ENCODE measurements at places on chromosomes 2 and 18. TPM values are rescaled to one million over a fixed set of nuclear protein-coding genes. Genes with fewer than 3 reads are reported as not detected.

Gene CABYR
- not detected for total RNA-seq

Gene DSEL
- 24.6 TPM for total RNA-seq

Gene SEPTIN10
- total RNA-seq, result 64.8 TPM

Gene SLC14A1
- not detected for total RNA-seq

Gene RMND5A
- total RNA-seq, result 104 TPM

DNA sequence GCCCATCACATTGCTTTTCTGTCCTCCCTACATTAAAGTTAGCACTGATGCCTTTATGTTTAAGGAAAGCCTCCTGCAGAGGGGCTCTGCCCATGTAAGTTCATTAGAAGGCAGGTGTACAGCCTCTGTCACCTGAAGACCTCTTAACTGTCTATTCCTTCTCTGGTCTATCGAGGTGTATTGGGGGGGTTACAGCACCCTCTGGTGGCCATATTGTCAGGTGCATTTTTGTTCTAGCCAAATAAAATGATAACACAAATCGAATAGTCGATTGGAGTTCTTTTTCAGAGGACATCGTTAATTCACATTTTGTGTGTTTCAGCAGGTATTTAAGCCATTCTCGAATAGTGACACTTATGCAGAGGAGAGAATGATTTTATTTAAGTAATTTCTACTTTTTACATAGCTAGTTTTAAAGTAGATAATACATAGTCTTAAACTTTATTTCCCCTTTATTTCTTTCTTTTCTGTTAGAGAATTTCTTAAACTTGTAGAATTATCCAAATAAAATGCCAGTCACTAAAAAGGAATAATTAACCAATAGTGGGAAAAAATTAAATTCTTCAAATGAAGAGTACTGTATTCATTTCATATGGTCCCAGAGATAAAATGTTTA, 136.8 kb downstream of the NEDD4L start:
- H3K4me1 ChIP-seq, result no peaks in the 10 kb centered on the region
- peak; percentile 69 for DNase-seq
- H3K27me3 ChIP-seq, result no peaks in the 10 kb centered on the region
- no peak overlapping the region for H3K4me3 ChIP-seq
- H3K27ac ChIP-seq, result no peak overlapping the region

DNA sequence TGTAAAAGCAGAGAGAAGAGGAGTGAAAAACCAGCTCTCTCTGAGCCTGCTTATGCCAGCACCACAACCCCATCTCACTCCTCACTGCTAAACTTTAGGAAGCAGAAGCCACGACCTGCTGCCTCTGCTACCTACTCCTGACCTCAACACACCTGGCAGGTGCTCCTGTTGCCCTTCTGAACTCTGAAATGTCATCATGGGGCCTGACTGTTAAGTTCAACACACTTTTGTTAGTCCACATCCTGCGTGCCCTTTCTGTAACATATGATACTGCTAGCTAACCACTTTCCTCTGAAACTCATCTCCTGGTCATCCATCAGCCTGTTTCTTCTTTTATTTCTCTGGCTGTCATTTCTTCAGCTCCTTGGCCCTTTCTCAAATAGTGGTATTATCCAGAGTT, 118.1 kb downstream of the EPB41L3 start:
- DNase-seq, result no peak
- no peak overlapping the region for H3K27ac ChIP-seq
- no peaks in the 10 kb centered on the region for H3K27me3 ChIP-seq
- no peaks in the 10 kb centered on the region for H3K4me1 ChIP-seq
- H3K36me3 ChIP-seq, result no peaks in the 10 kb centered on the region

DNA sequence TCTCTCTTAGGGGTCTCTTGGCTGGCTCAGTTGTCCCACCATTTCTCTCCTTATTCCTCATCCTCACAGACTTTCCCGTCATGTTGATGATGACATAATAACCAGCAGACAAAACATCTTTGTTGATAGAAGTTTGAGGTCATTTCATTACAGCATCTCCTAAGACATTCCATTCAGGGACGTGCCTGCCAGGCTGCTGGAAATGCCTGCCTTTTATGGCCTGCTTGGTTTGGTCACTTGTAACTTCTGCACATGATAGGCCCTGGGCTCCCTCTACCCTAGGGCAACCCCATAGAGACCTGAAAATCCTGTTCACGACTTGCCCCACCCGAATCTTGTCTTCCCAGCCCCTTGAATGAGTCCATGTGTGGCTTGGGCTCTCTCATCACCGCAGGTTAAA, 81.7 kb downstream of the SDC1 start:
- DNase-seq, result no peak
- no peaks in the 10 kb centered on the region for H3K27me3 ChIP-seq

GRCh38 chr2:79717364-79718007, 204.6 kb downstream of the CTNNA2 start:
- DNase-seq, result peak; percentile 66
- peaks cover 30% of the 10 kb centered on the region for H3K4me1 ChIP-seq
- no peak overlapping the region for H3K4me3 ChIP-seq
- H3K27me3 ChIP-seq, result no peaks in the 10 kb centered on the region

- no peak overlapping the region for H3K27ac ChIP-seq
- no peaks in the 10 kb centered on the region for H3K36me3 ChIP-seq
These were observed 44.1 kb downstream of the EVA1A start for GRCh38 chr2:75516378-75517360.

- no peaks in the 10 kb centered on the region for H3K36me3 ChIP-seq
- H3K27me3 ChIP-seq, result no peaks in the 10 kb centered on the region
- H3K4me1 ChIP-seq, result peaks cover under 1% of the 10 kb centered on the region
These were observed 72.1 kb upstream of the MYL1 start for GRCh38 chr2:210387074-210387473.

DNA sequence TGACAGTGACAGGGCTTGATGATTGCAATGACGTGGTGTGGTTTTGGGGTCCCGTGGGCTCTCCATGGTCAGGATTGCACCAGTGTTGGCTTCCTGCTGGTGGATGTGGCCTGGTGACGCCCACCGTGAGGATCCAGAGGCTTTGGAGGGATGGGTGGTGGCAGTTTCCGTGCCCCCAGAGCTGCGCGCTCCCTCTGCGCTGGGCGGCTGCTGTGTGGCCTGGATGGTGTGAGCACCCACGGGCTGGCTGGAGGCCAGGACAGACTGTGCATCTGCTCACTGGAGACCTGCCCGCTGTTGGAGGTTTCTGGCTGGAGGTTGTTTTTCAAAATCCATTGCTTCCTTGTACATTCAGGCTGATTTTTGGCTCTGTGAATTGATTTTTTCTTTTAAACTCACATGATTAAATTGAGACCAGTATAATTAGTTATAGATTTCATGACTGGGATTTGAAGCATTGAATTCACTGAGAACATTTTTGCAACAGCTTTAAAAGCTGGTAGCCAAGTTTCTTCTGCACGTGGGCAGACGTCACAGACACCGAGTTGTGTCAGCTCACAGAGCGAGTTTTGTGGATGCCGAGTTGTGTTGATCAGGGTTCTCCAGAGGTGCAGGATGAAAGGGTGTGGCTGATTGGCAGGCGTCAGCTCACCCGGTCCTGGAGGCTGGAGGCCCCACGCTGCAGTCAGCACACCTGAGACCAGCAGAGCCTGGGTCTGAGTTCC, 72.7 kb downstream of the KCNG2 start:
- H3K27ac ChIP-seq, result no peak overlapping the region
- peak; percentile 31 for DNase-seq
- no peaks in the 10 kb centered on the region for H3K27me3 ChIP-seq
- H3K4me3 ChIP-seq, result no peak overlapping the region
- H3K4me1 ChIP-seq, result no peaks in the 10 kb centered on the region

DNA sequence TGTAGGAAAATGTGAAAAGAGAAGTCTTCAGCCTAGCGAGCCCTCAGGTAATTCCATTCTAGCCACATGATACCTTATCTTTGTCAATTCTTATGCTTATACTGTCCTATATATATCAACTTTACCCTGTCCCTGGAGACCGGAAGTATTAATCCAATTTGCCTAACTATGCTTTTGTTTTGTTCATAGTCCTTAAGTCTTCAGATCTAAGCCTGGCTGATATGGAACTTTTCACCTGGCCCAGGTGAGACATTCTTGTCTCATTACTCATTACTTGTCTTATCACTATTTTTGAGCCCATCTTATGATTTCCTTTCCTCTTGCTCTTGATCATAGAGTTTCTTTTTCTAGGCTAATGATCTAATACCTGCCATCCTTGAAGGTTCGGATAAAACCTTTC, 194.1 kb upstream of the FANCL start:
- no peak overlapping the region for H3K4me3 ChIP-seq
- no peaks in the 10 kb centered on the region for H3K4me1 ChIP-seq
- H3K27me3 ChIP-seq, result no peaks in the 10 kb centered on the region
- no peaks in the 10 kb centered on the region for H3K36me3 ChIP-seq
- H3K27ac ChIP-seq, result no peak overlapping the region

DNA sequence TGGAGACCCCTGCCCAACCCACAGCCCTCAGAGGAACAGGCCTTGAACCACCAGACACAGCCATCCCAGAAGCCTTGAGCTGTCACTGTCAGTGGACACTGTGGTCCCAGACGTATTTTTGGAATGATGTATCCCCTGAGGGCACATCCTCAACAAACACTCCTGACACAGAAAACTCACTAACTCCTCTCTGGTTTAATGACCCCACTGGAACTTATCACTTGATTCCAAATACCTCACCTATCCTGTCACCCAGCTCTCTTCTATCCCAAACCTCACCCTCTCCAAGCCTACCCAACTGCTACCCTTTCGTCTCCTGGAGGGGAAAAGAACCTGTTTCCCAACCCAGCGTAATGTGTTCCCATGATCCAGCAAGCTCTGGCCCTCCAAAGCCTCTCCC, 111.6 kb downstream of the MREG start:
- no peak for DNase-seq
- H3K27ac ChIP-seq, result no peak overlapping the region
- no peaks in the 10 kb centered on the region for H3K36me3 ChIP-seq
- H3K4me1 ChIP-seq, result no peaks in the 10 kb centered on the region

DNA sequence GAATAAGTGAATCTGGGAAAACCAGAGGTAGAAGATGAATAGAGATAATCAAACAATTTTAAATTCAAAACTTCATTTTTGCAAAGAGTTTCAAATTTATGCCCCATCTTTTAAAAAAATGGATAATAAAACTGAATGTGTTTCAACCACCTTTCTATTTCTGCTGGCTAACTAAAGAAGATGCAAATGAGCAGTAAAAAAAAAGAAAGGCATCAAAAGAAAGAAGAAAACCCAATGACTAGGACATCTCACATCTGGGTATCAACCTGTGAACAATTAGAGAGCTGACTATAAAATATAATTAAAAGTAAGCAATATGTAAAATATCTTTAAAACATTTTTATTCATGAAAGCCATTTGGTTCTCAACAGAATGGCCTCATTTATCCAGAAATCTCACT, 2.5 kb downstream of the PGAP1 start:
- H3K27me3 ChIP-seq, result no peaks in the 10 kb centered on the region
- no peak overlapping the region for H3K27ac ChIP-seq
- no peaks in the 10 kb centered on the region for H3K36me3 ChIP-seq

DNA sequence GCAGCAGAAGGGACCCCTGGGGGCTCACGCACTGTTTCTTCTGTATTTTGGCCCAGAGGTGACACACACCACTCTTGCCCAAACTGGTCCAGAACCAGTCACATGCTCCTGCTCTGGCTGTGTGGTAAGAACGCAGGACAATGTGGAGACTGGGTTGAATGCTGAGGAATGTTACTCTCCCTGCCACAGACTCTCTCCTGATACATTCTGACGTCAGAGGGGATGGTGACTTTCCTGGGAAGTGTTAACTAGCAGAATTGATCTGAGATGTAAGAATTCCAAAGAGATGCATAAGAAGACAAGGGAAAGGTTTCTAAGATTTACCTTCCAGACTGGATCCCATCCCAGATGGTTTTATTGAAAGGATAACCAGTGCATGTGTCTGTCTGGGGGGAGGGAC, 100.8 kb downstream of the ASB1 start:
- H3K4me1 ChIP-seq, result no peaks in the 10 kb centered on the region
- H3K27ac ChIP-seq, result no peak overlapping the region
- no peak overlapping the region for H3K4me3 ChIP-seq
- no peak for DNase-seq
- no peaks in the 10 kb centered on the region for H3K36me3 ChIP-seq
- H3K27me3 ChIP-seq, result no peaks in the 10 kb centered on the region

GRCh38 chr2:74625658-74626425, 22.3 kb downstream of the M1AP start:
- no peaks in the 10 kb centered on the region for H3K36me3 ChIP-seq
- H3K27ac ChIP-seq, result no peak overlapping the region
- H3K4me1 ChIP-seq, result no peaks in the 10 kb centered on the region
- H3K27me3 ChIP-seq, result 0 out of 2 replicates have a peak, but pooled peaks cover 3% of the 10 kb centered on the region
- H3K4me3 ChIP-seq, result no peak overlapping the region

DNA sequence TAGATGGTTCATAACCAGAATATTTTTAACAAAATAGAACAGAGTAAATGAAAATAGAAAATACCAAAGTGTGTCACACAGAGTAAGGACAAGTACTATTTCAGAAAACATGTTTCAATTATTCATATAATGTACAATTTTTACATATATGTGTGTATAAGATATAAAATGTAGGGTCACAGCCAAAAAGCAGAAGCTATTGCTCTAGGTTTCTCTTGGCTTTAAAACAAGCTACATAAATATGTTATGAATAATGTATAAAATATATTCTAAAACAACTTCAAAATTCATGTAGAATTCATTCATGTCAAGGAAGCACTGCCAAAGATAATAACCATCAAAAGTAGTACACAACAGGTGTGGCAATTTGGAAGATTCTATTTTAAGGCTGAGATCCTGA, 218.2 kb downstream of the TTC32 start:
- H3K4me1 ChIP-seq, result no peaks in the 10 kb centered on the region
- no peaks in the 10 kb centered on the region for H3K36me3 ChIP-seq
- H3K4me3 ChIP-seq, result no peak overlapping the region
- H3K27ac ChIP-seq, result no peak overlapping the region

GRCh38 chr18:26286008-26286407, 59.8 kb downstream of the TAF4B start:
- H3K27ac ChIP-seq, result no peak overlapping the region
- H3K4me3 ChIP-seq, result no peak overlapping the region
- no peak for DNase-seq
- no peaks in the 10 kb centered on the region for H3K36me3 ChIP-seq

DNA sequence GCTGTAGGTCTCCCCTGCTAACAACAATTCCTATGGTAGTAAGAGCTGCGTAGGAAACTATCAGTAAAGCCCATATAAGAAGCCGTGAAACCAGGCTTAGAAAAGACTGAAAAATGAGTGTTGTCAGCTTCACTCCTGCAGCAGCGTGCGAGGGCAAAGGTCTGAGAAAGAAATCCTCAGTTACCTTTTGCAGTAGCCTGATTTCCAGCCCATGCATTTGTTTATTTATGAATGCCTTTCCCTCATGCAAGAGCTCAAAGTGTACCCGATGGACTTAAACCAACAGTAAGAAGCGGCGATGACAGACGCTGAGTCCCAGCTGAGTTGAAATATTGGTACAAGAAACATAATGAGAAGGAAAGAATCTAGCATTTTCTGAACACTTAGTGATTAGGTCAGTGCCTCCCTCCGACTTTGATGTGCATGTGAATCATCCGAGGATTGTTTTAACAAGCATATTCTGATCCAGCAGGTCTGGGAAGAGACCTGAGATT, 15.0 kb upstream of the POLI start:
- H3K36me3 ChIP-seq, result no peaks in the 10 kb centered on the region
- no peaks in the 10 kb centered on the region for H3K4me1 ChIP-seq
- H3K27me3 ChIP-seq, result no peaks in the 10 kb centered on the region
- H3K4me3 ChIP-seq, result no peak overlapping the region

- H3K36me3 ChIP-seq, result no peaks in the 10 kb centered on the region
- no peaks in the 10 kb centered on the region for H3K4me1 ChIP-seq
- no peak for DNase-seq
These were observed 55.9 kb downstream of the COMMD1 start for GRCh38 chr2:61961231-61961901.
